ENCODE measurements at places on chromosomes 13 and 19.

GRCh38 chr13:79591493-79591892 is 110.5 kb downstream of the NDFIP2 start:
- DNase-seq: no peak

- peak; percentile 56 for DNase-seq
Measured at GRCh38 chr13:40540328-40541044, 126.0 kb downstream of the FOXO1 start.

- DNase-seq: peak; percentile 23
Measured at GRCh38 chr13:26881154-26881553, 120.6 kb upstream of the GPR12 start.

- DNase-seq: no peak
Measured at GRCh38 chr13:103283451-103283820, 217.2 kb upstream of the SLC10A2 start.

DNA sequence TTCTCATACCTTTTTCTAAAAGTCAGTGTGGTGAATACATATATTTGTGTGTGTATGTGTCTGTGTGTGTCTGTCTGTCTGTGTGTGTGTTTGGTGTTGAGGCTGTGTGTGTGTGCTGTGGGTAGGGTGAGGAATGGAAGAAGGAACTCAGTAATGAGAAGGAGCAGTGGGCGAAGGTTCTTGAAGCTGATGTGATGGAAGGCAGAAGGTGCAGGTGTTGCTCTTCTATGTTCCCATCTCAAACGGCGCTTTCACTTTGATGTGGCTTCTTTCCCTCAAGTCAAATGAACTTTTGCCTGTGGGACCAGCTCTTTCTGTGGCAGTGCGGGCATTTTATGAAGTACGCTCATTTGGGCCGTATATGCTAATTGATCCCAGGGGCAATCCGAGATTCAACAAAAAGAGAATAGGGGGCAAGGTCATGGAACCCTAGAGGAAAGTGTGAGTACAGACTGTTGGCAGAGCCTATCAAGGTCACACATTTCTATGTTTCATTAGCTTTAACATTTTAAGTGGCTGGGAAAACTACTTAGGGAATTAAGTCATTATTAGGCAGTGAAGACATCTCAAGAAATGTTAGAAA is 15.2 kb downstream of the BIVM start:
- no peak for DNase-seq

GRCh38 chr13:102642475-102642874 is 45.7 kb downstream of the TPP2 start:
- DNase-seq: no peak

- DNase-seq: no peak
Measured at GRCh38 chr13:109251956-109252355, 534.4 kb downstream of the IRS2 start.

DNA sequence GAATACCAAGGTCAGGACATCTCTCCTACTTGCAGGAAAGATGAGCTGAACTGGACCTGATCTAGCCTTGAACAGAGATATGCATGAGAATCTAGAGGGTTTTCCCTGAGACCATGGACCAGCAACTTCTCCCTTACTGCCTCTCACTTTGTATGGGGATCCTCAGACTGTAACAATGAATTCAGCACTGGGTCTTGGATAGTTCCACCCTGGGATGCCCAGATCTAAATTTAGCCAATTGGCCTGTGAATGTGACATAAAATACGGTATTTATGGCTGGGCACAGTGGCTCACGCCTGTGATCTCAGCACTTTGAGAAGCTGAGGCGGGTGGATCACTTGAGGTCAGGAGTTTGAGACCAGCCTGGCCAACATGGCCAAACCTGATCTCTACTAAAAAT is 15.3 kb upstream of the LILRA2 start:
- DNase-seq: no peak

- DNase-seq: no peak
Measured at GRCh38 chr13:28794396-28794795, 25.7 kb upstream of the MTUS2 start.

GRCh38 chr19:17475541-17476115 is 5.3 kb downstream of the SLC27A1 start:
- peak; percentile 73 for DNase-seq

GRCh38 chr13:95614641-95615245 is 29.8 kb downstream of the DZIP1 start:
- no peak for DNase-seq

DNA sequence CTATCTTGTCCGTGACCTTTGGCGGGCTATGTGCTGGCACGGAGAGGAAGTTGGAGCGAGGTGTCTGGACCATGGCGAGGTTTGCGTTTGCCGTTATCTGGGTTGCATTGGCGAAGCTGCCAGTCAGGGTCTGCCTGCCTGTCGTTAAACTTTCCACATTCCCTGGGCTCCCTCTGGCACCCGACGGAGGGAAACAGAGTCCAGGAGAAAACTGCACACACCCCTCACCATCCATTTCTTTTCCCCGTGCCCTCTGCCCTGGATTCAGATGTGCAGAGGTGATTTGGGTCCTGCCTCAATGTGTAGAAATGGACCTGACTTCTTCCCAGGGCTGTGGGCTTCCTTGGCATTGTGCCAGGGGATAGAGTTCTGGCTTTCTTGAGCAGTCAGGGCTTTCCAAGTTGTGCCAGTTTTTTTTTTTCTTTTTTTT is 142.4 kb downstream of the URI1 start:
- no peak for DNase-seq

- DNase-seq: no peak
Measured at GRCh38 chr13:111639196-111639705, 318.8 kb downstream of the TEX29 start.

DNA sequence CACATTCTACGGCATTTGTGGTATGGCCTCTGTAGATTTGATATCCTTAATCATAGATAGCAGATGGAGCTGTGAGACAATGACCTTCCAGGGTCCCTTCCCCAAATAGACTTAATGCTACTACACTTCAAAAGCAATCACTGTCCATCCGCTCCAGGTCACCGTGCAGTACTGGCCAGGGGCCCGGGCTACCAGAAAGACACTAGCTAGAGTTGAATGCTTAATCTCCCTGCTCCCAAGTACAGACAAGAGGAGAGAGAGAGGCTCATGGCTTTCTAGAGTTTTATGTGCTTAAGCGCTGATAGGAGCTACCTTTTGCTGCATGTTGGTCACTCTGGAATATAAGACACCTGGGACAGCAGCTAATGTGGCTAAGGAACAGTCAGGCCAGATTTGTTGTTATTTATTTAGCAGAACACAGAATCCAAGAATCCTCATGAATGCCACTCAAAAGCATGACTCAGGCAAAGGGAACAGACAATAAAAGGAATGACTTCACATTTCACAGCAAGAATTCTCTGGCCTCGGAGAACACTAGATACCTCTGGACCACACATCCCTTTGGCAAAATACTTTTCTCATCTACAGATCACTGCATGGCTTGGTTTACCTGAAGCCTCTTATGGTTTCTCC is 165.0 kb downstream of the LACC1 start:
- DNase-seq: peak; percentile 8

DNA sequence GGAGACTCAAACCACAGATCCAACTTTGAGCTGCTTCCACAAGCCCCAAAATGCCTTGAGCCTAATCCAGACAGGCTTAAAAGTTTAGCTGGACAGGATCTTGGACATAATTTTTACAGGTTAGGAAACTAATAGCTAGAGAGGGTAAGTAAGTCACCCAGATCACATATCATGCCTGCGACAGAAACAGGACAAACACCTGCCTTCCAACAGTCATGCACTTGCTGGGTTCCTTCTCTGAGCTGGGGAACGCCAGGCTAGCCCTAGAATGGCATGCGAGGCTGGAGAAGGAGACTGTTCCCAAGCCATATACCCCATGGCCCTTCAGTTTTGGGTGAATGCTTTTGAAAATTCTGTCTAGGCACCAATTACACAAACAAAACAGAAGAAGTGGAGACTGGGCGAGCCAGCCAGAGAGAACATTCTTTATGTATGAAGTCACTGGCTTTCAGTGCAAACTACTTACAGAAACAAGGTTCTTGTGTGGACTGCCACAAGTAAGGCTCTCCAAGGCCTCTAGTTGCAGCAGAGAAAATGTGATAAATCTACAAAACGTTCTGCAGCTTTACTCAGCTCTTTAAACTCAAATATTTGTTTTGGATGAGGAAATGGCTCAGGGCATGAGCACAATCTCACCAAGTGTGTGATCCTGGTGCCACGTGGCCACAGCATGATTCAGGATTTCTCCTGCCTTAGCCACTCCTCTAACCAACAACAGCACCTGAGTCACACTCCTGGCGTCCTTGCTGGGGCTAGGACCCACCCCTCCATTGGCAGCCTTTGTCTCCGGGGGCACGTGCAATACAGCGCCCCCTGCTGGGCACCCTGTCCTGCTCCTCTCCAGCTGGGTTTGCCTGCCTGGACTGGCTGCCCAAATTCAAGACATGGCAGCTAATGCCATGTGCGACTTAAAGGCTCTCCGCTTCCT is 73.4 kb upstream of the UBL3 start:
- DNase-seq: peak; percentile 87

- DNase-seq: no peak
Measured at GRCh38 chr19:41774515-41774980, 19.2 kb downstream of the CEACAM6 start.

GRCh38 chr19:50563597-50563996 is 4.6 kb downstream of the LRRC4B start:
- no peak for DNase-seq

GRCh38 chr13:111344471-111345191 is 24.2 kb downstream of the TEX29 start:
- no peak for DNase-seq

DNA sequence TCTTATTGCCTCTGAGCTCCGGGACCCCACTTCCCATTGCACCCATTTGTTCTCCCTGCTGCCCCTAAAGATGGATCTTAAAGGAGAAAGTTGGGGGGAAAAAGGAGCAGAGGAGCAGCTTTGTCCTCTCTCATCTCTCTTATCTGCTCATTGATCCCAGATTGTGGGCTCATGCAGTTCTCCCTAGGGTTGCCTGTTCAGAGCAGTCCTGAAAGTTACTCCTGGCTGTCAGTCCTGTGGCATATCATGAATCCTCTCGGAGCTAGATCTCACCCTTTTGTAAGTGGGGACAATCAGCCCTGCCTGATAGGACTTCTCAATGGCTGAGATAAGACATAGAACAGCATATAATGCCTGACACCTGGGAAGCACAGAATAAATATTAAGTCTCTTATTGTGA is 440.3 kb downstream of the IRS2 start:
- no peak for DNase-seq

DNA sequence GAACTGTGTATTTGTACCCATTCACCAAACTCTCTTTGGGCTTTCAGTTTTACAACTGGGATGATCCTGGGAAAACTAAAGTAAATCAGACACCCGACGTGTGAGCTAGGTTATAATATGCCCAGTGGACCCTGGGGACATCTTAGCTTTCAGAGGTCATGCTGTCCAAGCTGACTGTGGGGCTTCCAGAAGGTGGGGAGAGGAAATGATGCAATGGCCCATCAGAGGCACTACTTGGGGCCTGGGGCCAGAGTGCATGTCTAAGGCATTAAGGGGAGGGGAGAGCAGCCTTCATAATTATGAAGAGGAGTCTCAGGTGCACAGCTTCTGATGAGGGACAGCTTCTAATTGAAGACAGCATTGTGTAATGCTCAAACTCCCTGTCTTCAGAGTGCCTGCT is 30.9 kb downstream of the ALOX5AP start:
- DNase-seq: no peak

GRCh38 chr19:13906521-13906904 is 512 bp downstream of the CC2D1A start:
- DNase-seq: no peak
